Naive thymus-derived CD8-positive, alpha-beta T cell (primary cell): ENCODE measurements at places on chromosomes 12 and 14. TPM values are rescaled to one million over a fixed set of nuclear protein-coding genes. Genes with fewer than 3 reads are reported as not detected.

DNA sequence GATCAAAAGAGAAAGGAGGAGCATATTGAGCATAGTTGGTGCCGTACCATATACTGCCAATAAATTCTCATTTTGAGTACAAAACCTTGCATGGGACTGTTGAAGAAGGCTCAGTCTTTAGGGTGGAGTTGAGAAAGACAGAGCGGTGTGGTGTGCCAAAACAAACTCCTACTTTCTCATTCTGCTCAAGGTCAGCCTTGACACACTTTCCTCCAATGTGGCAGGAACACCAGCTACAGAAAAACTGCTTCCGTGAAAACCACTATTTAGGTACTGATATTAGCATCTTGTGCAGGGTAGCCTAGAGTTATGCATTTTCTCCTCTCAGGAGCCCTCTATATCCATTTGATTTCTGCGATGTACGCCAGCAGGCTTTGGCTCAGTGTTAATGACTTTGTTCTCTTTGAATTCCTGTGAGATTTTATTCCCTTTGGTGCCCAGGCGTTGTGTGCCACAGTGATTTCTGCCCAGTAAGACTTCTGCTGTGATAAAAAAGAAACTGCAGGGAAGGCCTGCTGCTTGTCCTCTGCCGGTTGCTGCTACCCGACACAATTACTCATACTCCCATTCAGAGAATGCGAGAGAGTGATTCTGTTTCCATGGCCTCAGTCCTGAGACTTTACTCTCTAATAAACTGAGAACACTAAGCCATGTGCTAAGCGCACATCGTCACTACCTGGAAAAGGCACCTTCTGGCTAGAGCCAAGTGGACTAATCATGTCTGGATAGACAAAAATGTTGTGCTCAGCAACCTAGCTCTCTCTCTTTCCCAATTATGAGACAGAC lies 88.3 kb upstream of the MDM1 start:
- H3K4me3 ChIP-seq: peak overlapping the region; percentile 26
- H3K27me3 ChIP-seq: no peaks in the 10 kb centered on the region
- peaks cover 27% of the 10 kb centered on the region for H3K4me1 ChIP-seq
- DNase-seq: no peak
- no peaks in the 10 kb centered on the region for H3K36me3 ChIP-seq
- peak overlapping the region; percentile 54 for H3K27ac ChIP-seq

- no peak overlapping the region for H3K27ac ChIP-seq
- no peak for DNase-seq
- H3K27me3 ChIP-seq: peaks cover 1% of the 10 kb centered on the region
- H3K4me1 ChIP-seq: no peaks in the 10 kb centered on the region
- H3K4me3 ChIP-seq: no peak overlapping the region
- H3K36me3 ChIP-seq: no peaks in the 10 kb centered on the region
Observed at GRCh38 chr12:62802984-62803383, 132.0 kb downstream of the PPM1H start.

DNA sequence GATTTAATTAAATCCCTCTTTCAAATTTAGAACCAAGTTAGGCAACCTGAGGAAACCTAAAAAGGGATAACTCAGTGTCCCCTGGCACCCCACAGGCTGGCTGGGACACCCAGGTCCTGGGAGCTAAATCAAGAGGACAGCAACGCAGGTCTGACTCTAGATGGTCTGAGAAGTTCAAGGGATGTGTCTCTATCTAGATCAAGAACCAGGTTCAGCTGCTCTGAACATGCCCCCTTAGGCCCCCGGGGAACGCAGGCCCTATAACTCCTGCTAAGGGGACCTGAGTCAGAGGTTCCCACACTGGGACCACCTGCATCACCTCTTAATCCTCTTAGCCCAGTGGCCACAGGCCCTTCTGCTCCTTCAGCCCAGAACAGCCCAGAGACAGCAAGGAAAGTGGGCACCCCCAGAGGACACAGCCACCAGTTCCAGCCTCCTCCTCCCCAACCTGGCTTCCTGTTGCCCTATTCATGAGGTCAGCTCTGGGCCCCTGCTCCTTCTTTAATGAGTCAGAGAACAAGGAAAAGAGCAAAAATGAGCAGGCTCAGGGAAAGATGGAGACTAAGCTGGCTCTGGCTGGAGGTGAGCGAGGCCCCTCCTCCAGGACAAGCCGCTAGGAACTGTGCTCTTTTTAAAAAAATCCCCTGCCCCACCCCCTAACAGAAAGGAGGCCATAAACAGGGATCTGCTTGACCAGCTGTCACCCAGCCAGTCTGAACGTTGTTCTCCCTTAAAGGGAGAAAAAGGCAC lies 10.8 kb downstream of the PITPNM2 start:
- H3K36me3 ChIP-seq: peaks cover 2% of the 10 kb centered on the region
- H3K4me1 ChIP-seq: peaks cover 59% of the 10 kb centered on the region
- H3K27me3 ChIP-seq: no peaks in the 10 kb centered on the region
- peak overlapping the region; percentile 85 for H3K27ac ChIP-seq

DNA sequence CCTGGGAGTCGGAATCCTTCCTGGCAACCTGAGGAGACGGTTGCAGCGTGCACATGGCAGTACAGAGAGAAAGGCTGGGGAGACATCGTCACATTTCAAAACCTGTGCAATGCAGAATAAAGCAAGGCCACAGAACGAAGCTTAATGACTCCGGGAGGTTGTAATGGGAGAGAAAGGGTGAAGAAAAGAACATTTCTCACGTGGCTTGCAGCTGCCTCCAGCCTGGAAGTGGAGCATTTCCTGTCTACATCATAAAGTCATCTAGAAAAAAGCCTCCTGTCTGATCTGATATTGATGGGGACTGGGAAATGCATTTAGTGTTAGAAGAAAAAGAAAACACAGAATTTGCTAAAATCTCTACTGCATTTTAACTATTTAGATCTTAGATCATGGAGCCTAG lies 209.3 kb downstream of the TMEM132C start:
- no peak overlapping the region for H3K4me3 ChIP-seq
- no peaks in the 10 kb centered on the region for H3K36me3 ChIP-seq
- H3K27ac ChIP-seq: no peak overlapping the region
- no peaks in the 10 kb centered on the region for H3K4me1 ChIP-seq
- peaks cover 6% of the 10 kb centered on the region for H3K27me3 ChIP-seq

PDE3A gene
- total RNA-seq: not detected

DNA sequence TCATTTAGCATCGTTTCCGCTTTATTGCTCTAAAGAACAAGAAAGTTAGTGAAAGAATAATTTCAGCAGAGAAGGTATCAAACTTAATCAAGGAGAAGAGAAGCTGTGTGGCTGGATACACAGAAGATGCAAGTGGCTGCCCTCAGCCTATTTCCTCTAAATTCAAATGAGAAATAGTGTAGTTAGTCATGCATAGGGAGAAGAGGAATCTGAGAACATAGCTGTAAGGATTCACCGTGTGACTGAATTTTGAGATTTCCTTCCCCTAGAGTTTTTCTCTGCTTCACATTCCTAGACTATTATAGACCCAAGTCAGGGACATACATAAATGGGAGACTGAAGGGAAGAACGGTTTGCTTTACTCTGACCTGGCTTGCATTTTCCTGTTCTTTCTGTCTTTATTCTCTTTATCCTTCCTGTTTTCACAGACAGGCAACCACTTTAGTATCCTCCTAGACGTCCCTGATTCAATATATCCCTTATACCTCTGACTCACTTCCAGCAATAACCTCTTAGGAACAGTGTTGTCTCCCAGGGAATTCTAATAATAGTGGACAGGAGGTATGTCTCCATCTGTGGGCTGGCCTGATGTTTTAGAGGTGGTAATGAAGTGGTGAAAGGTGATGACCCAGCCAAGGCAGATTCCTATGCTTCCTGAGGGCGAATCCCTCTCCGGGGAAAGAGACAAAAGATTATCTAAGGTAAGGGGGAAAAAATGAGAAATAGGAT lies 7.0 kb downstream of the RNASE10 start:
- no peak overlapping the region for H3K27ac ChIP-seq
- H3K27me3 ChIP-seq: no peaks in the 10 kb centered on the region
- H3K36me3 ChIP-seq: no peaks in the 10 kb centered on the region
- H3K4me3 ChIP-seq: no peak overlapping the region
- peaks cover 3% of the 10 kb centered on the region for H3K4me1 ChIP-seq

DNA sequence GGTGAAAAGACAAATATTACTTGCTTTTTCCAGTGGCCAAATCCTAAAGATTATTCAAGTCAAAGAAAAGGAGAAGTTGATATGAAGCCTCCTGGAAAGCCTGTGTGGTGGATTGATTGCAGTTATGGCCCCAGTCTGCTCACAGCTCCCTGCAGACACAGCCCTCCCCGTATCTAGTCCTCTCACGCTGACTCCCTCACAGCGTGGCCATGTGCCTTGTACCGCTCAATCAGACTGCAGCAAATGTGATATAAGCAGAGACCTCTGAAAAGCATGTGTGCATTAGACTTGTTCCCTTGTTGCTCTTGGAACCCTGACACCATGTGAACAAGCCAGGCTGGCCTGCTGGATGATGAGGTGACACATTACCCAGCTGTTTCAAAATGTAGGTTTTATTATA lies 398.0 kb upstream of the GARIN6 start:
- H3K36me3 ChIP-seq: no peaks in the 10 kb centered on the region
- no peaks in the 10 kb centered on the region for H3K27me3 ChIP-seq
- no peak overlapping the region for H3K4me3 ChIP-seq
- H3K4me1 ChIP-seq: no peaks in the 10 kb centered on the region
- DNase-seq: no peak
- H3K27ac ChIP-seq: no peak overlapping the region

TMEM253 gene
- not detected for total RNA-seq

DNA sequence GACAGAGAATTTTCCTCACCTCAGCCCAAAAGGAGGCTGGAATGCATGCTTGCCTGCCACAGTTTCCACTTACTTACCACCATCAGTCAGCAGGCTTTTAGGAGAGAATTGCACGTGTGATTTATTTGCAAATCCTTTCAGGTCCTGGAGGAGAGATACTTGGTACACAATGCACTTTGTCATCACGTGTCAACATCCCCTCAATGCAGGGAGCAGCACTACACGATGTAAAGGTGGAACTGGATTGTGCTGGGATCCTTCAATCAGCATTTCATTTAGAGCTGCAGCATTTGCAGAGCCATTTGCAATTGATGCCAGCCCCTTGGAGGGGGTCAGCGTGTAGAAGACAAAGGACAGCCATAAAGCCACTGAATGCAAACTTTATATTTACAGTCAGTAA lies 218.1 kb downstream of the GLT1D1 start:
- H3K27ac ChIP-seq: no peak overlapping the region
- no peaks in the 10 kb centered on the region for H3K36me3 ChIP-seq
- H3K27me3 ChIP-seq: no peaks in the 10 kb centered on the region
- no peak overlapping the region for H3K4me3 ChIP-seq
- no peaks in the 10 kb centered on the region for H3K4me1 ChIP-seq
